ENCODE measurements at places on chromosomes 3 and 15. TPM values are rescaled to one million over a fixed set of nuclear protein-coding genes. Genes with fewer than 3 reads are reported as not detected.

The NR2E3 gene
- not detected for total RNA-seq

DNA sequence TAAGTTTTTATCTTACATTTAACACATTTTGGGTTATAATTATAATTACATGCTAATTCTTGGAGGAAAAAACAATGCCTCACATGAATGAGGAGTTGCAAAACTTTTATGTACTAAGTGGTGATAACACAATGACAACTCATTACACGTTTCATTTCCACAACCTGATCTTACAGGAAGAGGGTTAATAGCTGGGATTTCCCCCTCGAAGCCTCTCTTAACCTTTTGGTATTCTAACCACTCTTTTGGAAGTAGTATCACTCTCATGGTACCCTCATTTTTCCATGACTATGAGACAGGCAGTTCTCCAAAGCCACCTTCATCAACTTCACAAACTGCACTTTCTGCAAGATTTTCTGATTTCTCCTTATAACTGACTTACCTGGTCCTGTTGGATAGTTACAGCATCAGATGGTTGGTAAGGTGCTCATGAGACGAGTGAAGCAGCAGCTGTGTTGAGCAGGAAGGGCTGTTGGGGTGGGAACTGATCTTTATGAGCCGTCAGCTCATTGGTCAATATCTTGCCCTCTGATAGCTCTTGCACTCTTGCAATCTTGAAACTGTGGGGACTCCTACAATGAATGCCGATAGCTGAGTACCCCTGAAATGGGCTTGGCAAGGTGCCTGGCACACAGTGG lies 41.6 kb downstream of the ACAN start:
- no peak for DNase-seq

- no peak for DNase-seq
Observed at GRCh38 chr3:72699631-72700030, 148.6 kb downstream of the SHQ1 start.

DNA sequence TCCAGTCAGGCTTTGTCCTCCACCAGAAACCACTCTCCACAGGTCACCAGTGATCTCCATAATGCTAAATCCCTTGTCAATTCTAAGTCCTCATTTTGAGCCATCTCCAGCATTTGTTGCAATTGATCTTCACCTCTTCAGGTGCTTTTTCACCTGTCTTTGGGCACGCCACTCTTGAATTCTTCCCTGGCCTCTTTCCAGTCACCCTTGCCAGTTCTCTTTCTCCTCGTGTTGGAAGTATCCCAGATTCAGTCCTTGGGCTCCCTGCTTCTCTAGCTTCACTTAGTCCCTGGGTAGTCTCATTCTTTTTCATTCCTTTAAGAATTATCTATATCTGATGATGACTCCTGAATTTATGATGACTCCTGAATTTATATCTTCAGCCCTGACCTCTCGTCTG lies 37.5 kb downstream of the MAPK6 start:
- DNase-seq = no peak
